ENCODE measurements at places on chromosomes 12 and 14. TPM values are rescaled to one million over a fixed set of nuclear protein-coding genes. Genes with fewer than 3 reads are reported as not detected.

GRCh38 chr12:130588696-130589539 is 127.2 kb downstream of the RIMBP2 start:
- DNase-seq: no peak

GRCh38 chr12:29734305-29734704 is 49.4 kb downstream of the TMTC1 start:
- no peak for DNase-seq

- DNase-seq: no peak
Observed at GRCh38 chr14:29846339-29847055, 81.2 kb downstream of the PRKD1 start.

- DNase-seq: no peak
Observed at GRCh38 chr12:130669205-130669557, 46.9 kb downstream of the RIMBP2 start.

- DNase-seq: no peak
Observed at GRCh38 chr12:21599143-21599999, 5.3 kb downstream of the GYS2 start.

DNA sequence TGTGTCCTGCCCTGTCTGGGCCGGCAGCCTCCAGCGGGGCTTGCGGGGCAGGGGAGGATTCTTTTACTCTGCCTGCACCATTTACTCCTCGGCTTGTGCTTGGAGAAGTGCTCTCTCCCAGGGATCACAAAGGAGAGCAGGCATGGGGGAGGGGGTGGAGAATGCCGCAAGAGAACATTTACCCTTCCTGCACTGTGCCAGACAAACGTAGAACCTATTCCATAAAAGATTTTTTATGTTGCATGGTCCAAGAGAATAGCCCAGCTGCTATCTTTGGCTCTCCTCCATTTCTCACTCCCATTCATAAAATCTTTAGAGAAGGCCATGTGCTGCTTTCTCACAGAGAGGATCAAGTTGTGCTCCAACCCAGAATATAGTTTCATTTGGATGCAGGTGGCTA is 159.4 kb downstream of the SPTSSA start:
- DNase-seq: no peak

- no peak for DNase-seq
Observed at GRCh38 chr14:103015426-103015825, 41.9 kb downstream of the CDC42BPB start.

GRCh38 chr14:88588081-88588480 is 25.2 kb downstream of the ZC3H14 start:
- no peak for DNase-seq

DNA sequence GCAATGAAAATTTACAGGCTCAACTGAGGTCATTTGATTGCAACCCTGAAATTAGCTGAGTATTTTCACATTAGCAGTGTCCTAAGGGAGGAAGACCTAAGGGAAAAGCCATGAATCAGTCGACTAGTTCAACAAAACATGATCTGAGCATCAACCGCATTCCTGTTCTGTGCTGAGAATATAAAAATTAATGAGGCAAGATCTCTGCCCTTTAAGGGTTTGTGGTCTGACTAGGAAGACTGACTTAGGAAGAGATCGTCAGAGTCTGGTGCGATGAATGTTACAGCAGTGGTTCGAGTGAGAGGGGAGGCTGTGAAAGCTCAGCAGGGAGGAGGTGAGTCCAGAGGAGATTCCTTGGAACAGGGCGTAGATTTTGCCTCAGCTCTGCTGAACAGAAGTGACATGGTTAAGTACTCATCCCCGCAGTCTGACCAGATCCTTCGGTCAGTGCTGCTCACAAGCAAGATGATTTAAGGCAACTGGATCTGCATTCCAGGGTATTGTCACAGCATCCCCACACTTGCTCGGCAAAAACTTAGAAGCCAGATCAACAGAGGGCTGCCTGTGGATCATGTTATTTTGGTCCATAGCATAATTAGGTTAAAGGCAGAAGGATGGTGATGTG is 49.6 kb downstream of the BMAL2 start:
- DNase-seq: no peak

GRCh38 chr12:127429551-127430285 is 837.3 kb upstream of the TMEM132C start:
- DNase-seq: no peak

GRCh38 chr14:88422047-88422446 is 36.6 kb downstream of the SPATA7 start:
- no peak for DNase-seq

DNA sequence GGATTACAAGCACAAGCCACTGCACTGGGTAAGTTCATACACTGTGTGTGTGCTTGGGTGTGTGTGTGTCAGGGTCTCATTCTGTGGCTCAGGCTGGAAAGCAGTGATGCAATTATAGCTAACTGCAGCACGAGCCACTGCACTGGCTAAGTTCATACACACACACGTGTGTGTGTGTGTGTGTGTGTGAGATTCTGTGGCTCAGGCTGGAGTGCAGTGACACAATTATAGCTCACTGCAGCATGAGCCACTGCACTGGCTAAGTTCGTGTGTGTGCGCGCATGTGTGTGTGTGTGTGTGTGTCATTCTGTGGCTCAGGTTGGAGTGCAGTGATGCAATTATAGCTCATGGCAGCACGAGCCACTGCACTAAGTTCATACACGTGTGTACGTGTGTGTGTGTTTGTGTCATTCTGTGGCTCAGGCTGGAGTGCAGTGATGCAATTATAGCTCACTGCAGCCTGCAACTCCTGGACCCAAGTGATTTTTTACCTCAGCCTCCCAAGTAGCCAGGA is 85.4 kb downstream of the HECTD1 start:
- DNase-seq: no peak

DNA sequence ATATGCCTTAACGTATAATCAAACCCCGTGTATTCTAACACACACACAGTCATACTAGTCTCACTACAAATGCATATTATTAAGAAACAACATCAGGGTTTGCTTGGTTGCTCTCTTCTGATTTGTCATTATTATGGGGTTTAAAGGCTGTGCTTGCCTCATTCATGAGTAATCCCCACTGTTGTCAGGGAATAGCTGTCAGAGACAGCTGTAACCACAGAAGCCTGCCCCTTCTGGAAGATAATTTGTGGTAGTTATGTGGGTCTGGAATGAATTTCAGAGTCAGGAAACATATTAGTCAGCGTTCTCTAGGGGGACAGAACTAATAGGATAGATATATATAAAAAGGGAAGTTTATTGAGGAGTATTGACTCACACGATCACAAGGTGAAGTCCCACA is 456.9 kb upstream of the TMEM132C start:
- DNase-seq: no peak

- DNase-seq: no peak
Observed at GRCh38 chr12:3353621-3354020, 137.4 kb upstream of the PRMT8 start.

DNA sequence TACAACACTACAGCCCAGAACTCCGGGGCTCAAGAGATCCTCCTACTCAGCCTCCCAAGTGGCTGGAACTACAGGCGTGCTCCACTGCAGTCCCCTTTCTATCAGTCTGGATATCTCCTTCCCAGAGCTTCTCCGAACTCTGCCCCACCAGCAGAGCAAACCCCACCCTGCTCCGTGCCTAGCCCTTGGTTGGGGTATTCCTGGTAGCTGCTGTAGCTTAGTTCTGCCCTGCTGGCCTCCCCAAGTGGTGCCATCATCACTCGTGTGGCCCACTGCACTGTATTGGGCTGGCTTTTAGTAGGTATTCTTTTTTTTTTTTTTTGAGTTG is 9.5 kb downstream of the HSP90AA1 start:
- DNase-seq: no peak

GRCh38 chr12:27821259-27821973 is 41.4 kb upstream of the MANSC4 start:
- DNase-seq: no peak

DNA sequence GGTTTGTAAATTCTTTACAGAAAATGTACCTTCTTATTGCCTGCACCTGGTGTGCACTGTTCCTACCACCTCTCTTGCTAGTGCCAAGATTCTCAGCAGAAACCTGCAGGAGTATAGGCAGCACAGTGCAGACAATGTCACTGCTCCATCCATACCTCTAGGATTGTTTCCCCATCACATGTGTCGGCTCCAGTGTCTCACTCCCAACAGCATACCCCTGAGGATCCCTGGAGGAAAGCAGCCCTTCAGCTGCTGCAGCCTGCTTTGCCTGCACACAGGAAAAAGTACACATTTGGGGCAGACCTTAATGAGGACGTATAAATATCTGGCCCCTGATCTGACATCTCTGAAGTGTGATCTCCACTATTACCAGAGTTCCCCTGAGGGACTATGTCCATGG is 235.5 kb downstream of the MDGA2 start:
- no peak for DNase-seq

DNA sequence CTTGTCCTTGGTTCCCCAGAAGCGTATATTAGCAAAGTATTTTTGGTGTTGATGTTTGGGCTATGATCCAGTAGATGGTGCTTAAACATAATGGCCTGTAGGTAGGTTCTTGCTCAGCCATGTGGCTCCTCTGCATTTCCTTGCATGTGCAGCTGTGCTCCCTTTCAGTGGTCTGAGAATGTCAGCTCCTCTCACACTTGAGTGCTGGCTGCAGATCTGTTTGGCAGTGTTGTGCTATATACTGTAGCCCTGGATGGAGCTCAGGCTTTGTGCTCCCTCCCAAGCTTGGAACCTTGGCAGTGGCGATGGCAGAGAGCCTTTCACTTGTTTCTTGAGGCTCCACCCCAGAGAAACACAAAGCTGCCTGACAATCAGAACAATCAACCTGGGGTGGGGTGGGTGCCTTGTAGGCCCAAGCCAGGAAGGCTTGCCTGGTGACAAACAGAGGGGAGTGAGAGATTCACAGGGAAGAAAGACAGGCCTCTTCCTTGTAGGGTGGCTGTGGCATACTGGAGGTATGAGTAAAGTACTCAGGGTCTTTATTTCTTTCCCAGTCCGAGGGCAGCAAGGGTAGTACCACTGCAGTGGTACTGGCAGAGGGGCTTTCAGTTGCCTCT is 255.3 kb downstream of the RAD51B start:
- no peak for DNase-seq

GRCh38 chr12:27915021-27915420 is 57.5 kb downstream of the PTHLH start:
- DNase-seq: no peak

DNA sequence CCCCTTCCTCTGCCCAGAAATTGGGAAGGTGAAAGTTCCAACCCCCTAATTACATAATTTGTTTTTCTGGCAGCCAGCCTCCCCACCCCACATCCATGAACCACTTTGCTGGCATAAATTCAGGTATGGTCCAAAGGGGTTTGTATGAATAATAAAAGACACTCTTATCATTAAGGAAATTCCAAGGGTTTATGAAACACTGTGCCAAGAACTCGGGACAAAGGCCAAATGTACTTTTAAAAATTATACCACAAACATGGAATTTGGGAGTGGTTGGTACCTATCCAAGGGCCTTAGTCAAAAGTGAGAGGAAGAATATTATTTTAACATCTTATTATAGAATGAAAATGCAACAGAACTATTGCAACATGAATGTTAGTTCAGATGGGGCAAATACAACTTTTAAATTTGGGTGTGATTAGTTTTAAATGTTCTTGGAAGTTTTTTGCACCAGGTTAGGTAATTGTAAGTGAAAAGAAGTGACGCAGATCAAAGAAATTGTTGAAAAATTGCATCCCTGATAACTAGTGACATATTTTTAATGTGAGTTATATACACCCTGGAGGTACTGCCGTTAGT is 217.8 kb downstream of the TMEM117 start:
- peak; percentile 23 for DNase-seq

- no peak for DNase-seq
Observed at GRCh38 chr14:100268591-100269207, 29.8 kb downstream of the YY1 start.

DNA sequence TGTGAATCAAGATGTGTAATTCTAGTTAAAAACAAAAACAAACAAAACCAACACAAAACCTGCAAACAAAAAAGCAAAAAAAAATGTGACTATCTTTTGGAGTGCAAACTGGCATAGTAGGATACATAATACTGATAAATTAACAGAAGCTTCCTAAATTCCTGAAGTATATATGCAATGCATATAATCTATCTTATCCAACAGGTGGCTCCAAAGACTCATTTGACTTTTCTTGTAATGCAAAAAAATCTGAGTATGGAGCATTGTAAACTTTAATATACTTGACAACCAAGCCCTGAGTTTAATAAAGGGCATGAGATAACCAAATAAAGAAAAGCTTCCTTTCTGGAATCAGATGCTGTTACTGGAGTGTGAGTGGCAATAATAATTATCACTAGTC is 1003.6 kb downstream of the FSCB start:
- DNase-seq: no peak

DNA sequence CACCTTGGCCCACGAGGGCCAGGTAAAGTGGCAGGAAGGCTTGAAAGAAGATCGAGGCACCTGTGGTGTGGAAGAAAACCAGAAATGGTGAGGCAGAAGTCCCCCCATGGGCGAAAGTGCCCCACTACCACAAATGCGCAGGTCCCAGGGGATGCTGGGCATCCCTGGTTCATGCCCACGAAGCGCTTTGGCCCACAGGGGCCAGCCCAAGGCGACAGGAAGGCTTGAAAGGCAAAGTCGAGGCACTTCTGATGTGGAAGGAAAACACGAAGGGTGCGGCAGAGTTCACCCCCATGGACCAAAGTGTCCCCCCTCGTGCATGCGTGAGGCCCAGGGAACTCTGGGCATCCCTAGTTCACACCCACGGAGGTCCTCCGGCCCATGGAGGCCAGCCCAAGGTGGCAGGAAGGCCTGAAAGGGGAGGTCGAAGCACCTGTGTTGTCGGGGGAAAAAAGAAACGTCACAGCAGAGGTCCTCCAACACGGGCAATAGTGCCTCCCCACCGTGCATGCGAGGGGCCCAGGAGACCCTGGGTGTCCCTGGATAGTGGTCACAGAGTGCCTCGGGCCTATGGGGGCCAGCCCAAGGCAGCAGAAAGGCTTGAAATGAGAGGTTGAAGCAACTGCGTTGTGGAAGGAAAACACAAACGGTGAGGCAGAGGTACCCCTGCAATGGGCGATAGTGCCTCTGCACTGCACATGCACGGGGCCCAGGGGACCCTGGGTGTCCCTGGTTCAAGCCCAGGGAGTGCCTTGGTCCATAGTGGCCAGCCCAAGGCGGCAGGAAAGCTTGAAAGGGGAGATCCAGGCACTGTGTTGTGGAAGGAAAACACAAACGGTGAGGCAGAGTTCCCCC is 373.9 kb downstream of the ALG10 start:
- DNase-seq: no peak

DNA sequence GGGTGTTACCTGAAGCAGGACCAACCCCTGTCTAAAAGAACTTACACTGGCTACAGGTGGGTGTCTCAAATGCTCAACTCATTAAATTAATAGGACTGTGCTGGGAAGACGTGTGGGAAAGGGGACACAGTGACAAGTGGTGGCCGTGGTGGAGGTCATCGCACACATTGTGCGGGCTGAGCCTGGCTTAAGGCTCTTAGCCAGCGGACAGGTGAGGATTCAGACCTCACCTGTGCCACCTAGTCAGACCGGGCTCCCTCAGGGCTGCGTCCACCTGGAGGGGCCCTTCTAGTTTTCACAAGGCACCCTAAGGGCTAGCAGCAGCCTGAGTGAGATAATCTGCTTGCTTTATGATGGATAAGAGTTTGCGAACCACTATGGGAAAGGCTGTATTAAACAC is 125.2 kb upstream of the FKBP4 start:
- no peak for DNase-seq

MAP1LC3B2 gene
- 1.8 TPM for total RNA-seq

LHX5 gene
- not detected for total RNA-seq

TAS2R14 gene
- total RNA-seq: 0.65 TPM

GLIPR1L2 gene
- total RNA-seq: 0.66 TPM

SIRT4 gene
- 7.5 TPM for total RNA-seq

DLK1 gene
- 6.8 TPM for total RNA-seq

RBP5 gene
- 3.2 TPM for total RNA-seq

TUNAR gene
- total RNA-seq: not detected

TMED10 gene
- total RNA-seq: 366 TPM
